ENCODE measurements at places on chromosomes 5 and 9.

DNA sequence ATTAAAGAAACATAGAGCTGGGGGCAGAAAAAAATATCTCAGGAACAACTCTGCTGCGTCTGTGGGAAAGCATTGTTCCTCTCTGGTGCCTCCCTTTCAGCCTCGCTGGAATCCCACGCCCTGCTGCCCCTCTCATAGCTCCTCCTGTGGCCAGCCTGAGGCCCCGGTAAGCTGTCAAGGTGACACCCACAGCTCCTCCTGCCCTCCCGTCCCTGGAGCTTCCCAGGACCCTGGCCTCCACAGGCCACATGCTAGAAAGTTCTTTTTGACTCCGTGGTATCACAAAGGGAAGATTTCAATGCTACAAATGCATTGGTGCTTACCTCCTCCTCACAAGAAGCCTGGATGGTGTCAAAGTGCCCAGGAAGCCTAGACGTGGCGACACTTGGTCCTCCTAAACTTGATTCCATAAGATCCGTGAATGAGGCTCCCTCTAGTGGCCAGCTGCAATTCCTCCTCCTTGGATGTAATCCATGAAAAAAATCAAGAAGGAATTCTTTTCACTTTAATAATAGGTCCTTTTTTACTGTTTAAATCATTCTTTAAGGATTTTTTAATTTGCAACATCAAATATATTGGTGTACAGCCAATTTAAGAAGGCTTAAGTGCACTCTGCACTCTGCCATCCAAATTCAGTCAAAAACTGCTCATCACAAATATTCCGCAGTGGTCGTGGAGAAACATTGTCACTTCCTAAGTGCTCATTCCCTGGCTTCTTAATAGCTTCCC lies 104.9 kb downstream of the CFAP90 start:
- DNase-seq, result peak; percentile 42

GRCh38 chr5:44426944-44427343 lies 37.7 kb upstream of the FGF10 start:
- DNase-seq, result no peak

- DNase-seq, result no peak
Measured at GRCh38 chr5:125006011-125006685, 259.7 kb upstream of the ZNF608 start.

GRCh38 chr9:91379426-91379825 lies 17.7 kb upstream of the AUH start:
- DNase-seq, result no peak

- DNase-seq, result no peak
Measured at GRCh38 chr5:7412409-7412808, 16.5 kb downstream of the ADCY2 start.

DNA sequence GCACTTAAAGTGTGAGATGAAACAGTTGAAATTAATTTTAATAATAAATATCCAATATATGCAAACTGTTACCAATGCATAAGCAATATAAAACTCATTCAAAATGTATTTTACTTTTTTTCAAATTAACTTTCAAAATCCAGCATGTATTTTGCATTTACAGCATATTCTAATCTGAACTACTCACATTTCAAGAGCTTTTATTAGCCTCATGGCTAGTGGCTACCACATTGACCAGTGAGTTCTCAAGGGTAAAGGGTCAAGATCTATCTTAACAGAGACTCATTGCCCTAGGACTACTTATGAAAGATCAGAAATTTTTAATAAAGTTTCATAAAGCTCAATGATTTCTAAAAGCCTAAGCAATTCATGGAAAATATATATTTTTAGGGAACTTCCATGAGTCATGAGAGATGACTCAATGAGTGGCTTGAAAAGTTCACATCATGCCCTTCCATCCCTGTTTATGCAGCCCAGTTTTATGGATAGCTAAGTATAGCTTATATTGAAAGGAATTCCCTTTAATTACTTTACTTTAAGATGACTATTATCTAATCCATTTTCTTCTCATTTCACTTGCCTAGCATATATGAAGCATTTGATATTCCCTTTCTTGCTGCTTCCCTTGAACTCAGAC lies 608.6 kb downstream of the SLCO4C1 start:
- no peak for DNase-seq

DNA sequence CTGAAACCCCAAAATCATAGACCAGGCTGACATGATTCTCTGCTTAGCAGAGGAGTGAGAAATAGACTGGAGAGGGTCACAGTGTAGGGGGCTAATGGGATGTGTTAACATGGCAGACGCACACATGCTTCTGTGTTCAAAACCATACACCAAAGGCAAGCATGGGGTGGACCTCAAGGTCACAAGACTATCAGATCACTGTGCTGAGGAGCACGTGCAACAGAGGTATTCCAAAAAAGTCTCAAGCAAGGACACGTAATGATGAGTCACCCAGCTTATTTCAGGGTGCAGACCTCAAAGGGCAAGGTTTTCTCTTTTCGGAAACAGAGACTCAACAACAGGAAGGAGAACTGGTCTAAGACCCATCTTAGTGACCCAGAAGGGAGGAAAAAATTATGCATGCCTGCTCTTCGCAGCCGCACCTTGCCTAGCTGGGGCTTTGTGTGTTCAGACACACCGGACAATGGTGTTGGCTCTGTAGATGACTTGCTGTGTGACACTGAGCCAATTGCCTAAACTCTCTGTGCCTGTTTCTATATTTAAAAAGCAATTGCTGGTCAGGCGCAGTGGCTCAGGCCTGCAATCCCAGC lies 20.3 kb downstream of the WHRN start:
- DNase-seq, result no peak

GRCh38 chr5:174235221-174236011 lies 189.9 kb downstream of the NSG2 start:
- DNase-seq, result no peak

DNA sequence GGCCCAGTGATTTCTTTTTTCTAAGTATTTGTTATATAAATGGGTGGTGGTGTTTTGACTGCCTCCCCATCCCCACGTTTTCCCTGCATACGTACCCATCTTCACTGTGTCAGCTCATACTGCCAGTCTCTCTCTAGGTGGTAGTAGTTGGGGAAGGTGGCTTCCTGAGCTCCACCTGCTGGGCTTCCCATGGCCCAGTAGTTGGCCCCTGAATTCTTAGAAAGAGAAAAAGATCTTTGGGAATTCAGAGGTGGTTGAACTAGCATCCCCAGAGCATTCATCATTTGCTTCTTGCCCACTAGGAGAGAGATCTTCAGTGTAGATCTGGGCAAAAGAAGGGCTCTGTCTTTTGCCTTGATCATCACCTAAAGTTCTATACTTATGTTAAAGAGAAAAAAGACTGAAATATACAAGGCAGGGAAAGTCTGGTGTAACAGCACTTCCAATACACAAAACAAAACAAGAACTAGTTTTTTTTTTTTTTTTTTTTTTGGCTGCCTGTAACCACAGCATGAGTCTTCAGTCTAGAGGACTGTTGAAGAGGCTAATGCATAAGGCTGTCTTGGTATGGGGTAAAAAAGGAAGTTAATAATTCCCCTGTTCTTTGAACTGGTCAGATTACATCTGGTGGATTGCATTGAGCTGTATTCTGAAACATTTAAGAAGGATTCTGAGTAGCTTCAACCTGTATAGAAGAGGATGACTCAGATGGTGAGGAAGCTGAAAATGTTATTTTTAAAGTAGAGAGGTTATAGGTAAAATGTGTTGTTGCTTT lies 128.7 kb downstream of the ATG10 start:
- DNase-seq, result no peak

DNA sequence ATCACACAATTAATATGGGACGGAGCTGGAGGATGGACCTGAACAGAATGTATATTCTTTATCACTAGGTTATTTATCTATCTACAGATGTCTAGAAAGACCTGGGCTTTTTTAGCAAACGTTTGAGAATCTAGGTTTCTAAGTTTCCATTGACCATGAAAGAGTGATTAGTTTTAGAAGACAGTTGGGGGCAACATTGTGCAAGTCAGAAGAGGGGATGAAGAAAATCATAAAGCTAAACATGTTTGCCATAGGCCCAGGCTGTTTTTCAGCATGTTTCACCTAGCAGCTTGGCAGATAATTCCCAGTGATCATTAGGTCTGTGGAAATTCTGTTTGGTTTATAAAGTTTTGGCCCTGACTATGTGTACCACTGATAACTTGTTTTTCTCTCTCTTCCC lies 44.1 kb upstream of the CDKN2B start:
- no peak for DNase-seq

DNA sequence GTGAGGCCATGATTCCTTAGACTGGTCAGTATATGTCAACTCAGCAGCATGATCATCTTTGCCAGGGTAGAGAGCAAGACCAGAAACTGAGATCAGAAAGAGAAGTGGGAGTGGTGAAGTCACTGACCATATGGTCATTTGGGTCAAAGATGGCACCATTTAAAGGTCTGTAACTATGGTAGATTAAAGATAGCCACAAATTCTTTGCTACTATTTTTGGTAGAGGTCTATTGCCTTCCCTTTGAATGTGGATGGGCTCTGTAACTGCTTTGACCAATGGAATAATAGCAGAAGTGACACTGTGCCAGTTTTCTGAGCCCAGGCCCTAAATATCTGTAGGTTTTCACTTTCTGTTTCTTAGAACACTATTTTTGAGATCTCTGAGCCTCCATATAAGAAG lies 117.6 kb downstream of the PCSK1 start:
- no peak for DNase-seq

DNA sequence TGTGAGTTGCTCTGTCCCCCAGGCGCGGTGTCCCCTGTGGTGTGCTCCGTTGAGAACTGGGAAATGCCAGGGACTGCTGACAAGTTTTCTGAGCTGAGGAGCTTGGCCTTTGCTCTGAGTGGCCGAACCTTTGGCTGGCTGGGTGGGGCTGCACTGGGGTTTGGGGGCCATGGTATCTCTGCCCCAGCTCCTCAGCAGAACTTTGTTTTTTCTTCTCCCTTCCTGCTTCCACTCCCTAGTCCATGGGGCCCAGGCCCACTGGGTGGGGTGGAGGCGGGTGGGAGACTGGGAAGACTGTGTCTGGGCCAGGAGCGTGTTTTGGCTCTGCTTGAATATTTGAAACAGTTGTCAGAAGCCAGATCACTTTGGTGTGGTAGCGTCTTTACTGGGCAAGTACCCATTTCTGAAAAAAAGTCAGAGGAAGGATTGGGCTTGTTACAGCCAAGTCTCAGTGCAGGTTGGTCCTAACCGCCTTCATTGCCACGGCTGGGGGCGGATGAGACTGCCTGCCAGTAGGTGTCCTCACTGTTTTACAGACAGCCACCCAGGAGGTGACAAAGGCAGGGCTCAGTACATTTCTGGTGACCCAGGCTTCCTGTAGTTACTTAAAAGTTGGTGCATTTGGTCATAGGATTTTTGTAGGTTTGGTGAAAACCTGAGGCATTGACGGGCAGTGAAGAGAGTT lies 92.7 kb downstream of the DAB2IP start:
- no peak for DNase-seq

- no peak for DNase-seq
Measured at GRCh38 chr5:131633830-131634229, 1.2 kb downstream of the RAPGEF6 start.

Data from amygdala (tissue), 56 donors.